ENCODE measurements at places on chromosomes 3 and 15. TPM values are rescaled to one million over a fixed set of nuclear protein-coding genes. Genes with fewer than 3 reads are reported as not detected.

Gene MESP2
- not detected for total RNA-seq

Gene DGKG
- 4.7 TPM for total RNA-seq

Gene KY
- 0.29 TPM for total RNA-seq

Gene GJD2
- not detected for total RNA-seq

Gene ESYT3
- 66.4 TPM for total RNA-seq

Gene HCN4
- total RNA-seq: 0.06 TPM

Gene KBTBD13
- total RNA-seq: not detected

Gene DOCK3
- total RNA-seq: 2.7 TPM

Gene ZNF662
- total RNA-seq: 9.6 TPM

Gene GRM7
- total RNA-seq: not detected

Gene CCR8
- total RNA-seq: not detected

Gene SPINT1
- 96.8 TPM for total RNA-seq

Gene CNTN4
- total RNA-seq: 11.3 TPM

Gene CCDC39
- total RNA-seq: not detected

Gene INTS14
- 32.0 TPM for total RNA-seq

Gene TMEM42
- total RNA-seq: 14.4 TPM

Data from upper lobe of right lung (tissue), 1 donor.